ENCODE measurements at places on chromosomes 3 and 15.

GRCh38 chr3:89434621-89435380 is 327.4 kb downstream of the EPHA3 start:
- DNase-seq: no peak

- DNase-seq: no peak
Measured at GRCh38 chr3:29004885-29005599, 275.8 kb upstream of the RBMS3 start.

DNA sequence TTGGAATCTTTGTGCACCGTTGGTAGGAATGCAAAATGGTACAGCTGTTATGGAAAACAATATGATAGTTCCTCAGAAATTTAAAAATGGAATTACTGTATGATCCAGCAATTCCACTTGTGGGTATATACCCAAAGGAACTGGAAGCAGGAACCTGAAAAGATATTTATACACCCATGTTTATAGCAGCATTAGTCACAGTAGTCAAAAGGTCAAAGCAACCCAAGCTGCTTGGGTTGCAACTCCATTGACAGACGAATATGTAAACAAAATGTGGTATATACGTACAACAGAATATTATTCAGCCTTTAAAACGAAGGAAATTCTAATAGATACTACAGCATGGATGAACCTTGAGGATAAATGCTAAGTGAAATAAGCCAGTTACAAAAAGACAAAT is 35.0 kb upstream of the CAPN3 start:
- no peak for DNase-seq

GRCh38 chr3:154745929-154746328 is 315.9 kb upstream of the GPR149 start:
- no peak for DNase-seq

DNA sequence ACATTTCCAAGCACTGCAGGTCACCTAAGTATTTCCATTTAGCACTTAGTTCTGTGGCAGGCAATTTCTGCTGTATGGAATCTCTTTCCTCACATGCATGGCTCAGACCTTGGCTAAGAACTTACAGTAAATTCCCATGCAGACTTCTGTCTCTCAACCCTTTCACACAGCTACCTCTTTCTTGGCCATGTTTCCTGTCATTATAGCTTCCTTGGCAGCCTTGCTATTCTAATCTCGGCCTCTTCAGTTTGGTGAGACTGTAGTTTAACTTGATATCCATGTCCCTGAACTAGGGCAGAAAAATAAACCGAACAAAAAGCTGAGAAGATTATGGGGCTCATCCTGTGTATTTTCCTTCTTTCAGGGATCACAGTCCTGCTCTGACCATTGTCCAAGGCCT is 96.0 kb downstream of the SPATA16 start:
- DNase-seq: no peak

- DNase-seq: no peak
Measured at GRCh38 chr3:88784925-88785324, 322.5 kb upstream of the EPHA3 start.

- DNase-seq: peak; percentile 73
Measured at GRCh38 chr3:169454823-169455222, 208.7 kb downstream of the MECOM start.

GRCh38 chr3:58999134-58999773 is 50.6 kb downstream of the CFAP20DC start:
- DNase-seq: no peak

DNA sequence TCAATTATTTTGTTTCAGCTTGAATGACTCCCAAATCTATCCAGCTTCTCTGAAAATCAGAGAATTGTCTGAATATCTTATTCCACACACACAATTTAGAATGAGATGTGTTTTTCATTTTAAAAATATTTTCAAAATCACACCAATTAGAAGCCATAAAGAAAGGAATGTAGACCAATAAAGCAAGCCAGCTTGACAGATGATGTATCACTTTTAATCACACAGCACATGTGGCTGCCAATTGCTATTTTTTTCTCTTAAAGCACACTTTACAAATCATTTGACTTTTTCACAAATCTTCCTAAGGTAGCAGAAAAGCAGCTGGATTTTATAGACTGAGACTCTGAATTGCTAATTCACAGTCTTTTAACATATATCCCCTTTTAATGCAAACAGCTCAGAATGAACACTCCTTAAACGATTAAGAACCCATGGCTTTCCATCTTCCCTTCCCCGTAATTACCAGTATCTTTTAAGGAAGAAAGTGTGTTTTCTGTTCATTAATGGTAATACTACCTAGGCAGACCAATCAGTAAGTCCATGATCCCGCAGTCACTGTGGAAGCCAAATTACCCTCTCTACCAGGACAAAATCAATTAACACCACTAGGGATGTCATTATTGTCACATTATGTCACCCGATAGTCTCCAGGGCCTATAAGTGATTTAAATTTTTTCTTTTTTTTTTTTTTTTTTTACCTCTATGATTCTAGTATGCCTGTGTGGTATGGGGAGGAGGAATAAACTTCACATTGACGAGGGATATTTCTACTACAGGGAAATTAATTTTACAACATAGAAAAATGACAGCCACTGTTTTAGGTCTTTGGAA is 250.0 kb upstream of the VEPH1 start:
- DNase-seq: peak; percentile 74

GRCh38 chr15:48703544-48703943 is 58.0 kb upstream of the FBN1 start:
- peak; percentile 96 for DNase-seq

DNA sequence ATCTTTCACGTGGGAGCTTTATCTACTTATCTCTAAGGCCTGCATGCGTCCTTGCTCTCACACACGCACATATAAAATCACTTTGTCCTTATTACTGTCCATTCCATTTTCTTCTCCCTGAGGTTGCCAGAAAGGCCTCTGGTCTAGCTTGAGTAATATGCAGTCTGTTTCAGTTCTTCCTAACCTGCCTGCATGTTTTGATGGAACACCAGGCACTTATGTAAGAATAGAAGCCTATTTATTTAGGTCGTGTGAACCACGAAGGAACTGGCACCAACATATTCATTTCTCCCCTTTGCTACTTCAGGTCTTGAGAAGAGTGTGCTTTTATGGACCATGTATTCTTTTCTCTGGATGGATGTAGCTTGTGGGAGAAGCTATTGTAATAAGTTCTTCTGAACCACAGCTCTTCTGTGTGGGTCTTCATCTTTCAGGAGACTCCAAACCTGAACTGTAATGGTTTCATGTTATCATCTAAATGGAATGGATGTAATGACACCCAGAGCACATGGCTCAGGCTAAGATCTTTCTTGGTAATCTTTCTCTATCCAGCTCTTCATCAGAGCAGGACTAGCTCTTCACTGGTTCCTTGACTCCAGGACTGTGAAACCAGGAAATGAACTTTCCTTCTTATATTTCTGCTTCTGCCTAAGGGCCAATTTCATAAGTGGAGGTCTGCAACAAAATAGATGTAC is 53.8 kb downstream of the UBE2E2 start:
- peak; percentile 9 for DNase-seq

- no peak for DNase-seq
Measured at GRCh38 chr15:96123028-96123400, 207.5 kb upstream of the NR2F2 start.

DNA sequence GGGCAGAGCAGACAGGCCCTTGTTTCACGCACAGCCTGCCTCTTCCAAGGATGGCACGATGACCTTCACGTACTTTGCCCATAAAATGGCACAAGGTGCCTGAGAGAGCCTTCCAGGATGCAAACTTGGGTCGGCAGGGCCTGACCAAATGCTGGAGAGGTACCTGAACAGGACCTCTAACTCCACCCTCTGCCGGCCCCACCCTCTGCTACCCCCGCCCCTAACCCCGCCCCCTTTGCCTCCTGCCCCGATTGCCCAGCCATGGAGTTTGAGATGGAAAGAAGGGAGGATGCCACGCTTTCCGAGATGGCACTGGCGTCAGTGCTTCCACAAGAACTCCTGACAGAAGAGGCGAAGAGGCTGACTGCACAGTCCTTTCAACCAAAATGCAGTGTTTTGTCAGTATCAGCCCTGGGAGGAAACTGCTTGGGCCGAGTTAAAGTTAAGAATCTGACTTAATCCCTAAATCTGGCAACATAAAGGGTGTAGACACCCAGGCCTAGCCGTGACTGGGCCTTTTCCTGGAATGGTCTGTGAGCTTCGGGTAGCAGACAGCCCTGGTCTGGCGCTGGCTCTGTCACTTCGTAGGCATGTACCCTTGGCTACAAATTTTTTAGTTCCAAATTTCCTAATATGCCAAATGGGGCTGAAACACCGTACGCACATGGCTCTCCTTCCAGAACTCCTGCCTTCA is 230.3 kb upstream of the RGMA start:
- no peak for DNase-seq

- DNase-seq: no peak
Measured at GRCh38 chr15:48986240-48986639, 22.5 kb upstream of the SHC4 start.

DNA sequence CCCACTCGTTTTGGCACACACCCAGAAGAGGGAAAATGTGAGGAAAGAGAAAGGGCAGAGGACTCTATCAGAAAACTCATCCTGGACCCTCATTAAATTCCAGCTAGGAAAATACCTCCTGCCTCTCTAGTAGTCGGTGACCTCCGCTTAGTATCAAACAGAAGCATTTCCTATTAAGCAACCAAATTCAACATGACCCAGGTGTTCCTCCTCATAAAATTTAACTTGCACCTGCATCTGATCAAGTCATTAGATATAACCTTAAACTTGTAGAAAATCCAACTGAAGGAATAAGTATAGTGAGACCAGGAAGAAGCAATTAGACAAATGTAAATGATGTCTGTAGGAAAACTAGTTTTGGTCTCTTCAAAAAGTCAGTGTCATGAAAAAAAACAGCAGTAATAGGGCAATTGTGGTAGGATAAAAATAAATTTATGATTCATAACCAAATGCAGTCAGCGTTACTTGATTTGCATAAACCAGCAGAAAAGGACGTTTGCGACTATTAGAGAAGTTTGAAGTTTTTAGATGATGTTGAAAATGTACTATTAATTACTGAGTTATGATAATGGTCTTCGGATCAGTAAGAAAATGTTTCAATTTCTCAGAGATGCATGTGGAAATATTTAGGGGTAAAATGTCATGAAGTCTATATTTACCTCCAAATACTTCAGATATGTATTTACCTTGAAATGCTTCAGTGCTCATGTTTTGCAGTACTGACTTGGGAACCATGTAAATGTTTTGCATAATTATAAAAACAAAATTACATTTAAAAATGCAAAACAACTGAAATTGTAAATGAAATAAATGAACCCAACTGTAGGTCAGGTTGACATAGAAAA is 44.6 kb downstream of the LDHAL6B start:
- no peak for DNase-seq

- DNase-seq: no peak
Measured at GRCh38 chr3:111890051-111890580, 31.1 kb downstream of the PHLDB2 start.

GRCh38 chr3:147222291-147222690 is 184.1 kb downstream of the ZIC4 start:
- no peak for DNase-seq
